ENCODE measurements at places on chromosomes 13 and 19.

GRCh38 chr13:79231887-79232286, 174.2 kb downstream of the RBM26 start:
- no peak for DNase-seq

DNA sequence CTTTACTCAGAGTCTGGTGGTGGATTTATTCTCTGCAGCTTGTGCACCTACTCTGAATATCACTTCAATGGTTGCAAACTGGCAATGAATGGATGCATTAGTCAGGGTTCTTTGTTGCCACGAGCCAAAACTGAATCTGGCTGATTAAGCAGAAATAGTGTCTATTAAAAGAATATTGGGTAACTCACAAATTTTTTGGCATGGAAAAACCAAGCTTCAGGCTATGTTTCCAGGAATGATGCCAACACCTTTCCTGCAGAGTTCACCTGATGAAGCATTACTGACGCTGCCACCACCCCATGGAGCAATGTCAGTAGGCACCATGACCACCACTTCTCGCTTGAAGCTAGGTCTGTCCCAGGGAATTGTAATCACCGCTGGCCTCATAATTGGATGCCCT, 597.8 kb upstream of the SLC10A2 start:
- DNase-seq: no peak

DNA sequence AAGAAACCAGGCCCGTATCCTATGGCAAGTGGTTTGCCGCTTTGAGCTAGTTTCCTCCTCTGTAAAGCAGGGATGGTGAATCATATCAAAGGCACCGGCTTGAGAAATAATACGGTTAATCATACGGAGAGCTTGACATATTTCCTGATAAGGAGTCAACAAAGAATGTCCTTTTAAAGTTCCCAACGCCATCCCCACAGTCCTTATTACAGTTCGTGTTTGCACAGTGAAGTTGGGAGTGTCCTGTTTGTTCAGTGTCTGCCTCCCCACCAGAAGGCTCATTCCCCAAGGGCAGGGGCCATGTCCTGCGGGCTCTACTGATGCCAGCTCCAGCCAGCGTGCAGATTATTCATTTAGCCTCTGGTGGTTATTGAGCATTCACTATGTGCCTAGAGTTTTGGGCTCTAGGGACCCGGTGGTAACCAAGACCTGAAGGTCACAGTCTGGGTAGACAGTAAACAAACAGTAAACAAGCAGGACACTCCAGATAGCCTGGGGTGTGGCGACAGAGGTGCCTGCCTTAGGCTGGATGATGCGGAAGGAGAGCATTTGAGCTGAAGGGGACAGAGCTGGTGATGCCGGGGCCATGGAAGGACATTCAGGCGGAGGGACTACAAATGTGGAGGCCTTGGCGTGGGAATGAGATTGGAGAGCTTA, 6.3 kb downstream of the GRAMD1A start:
- DNase-seq: no peak

DNA sequence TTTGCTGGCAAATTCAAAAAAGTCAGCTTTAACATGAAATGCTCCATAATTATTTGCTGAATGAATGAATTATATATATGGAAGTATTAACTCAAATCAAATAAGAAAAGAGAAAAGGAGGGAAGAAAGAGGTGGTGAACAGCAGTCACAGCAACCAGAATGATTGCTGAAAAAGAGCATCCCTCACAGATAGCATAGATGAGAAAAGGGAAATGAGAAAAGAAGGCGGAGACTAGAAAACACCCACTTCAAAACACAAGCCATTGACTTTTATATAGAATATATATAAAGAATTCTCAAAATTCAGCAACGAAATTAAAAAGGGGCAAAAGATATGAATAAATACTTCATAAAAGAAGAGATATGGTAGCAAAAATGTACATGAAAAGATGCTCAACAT, 75.2 kb downstream of the CAB39L start:
- no peak for DNase-seq

DNA sequence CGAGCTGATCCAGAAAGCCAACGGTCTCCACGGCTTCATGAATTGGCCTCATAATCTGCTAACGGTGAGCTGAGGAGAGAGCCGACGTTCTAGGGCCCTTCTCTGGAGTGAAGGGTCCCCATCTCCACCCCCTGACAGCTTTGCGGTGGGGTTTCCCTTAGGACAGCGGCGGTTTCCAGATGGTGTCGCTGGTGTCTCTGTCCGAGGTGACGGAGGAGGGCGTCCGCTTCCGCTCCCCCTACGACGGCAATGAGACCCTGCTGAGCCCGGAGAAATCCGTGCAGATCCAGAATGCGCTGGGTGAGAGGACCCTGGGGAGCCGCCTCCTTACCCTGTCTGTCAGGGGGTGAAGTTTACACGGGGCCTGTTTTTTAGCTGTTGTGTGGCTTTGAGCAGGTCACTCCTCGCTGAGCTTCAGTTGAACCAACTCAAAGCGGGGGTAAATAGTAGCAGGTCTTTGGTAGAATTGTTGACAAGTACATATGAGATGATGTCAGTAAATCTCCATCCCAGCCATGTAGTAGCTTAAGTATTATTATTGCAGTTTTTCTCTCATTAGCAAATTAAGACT, 801 bp downstream of the QTRT1 start:
- DNase-seq: no peak

- DNase-seq: no peak
Measured at GRCh38 chr13:110911880-110912279, 3.0 kb downstream of the ANKRD10 start.

DNA sequence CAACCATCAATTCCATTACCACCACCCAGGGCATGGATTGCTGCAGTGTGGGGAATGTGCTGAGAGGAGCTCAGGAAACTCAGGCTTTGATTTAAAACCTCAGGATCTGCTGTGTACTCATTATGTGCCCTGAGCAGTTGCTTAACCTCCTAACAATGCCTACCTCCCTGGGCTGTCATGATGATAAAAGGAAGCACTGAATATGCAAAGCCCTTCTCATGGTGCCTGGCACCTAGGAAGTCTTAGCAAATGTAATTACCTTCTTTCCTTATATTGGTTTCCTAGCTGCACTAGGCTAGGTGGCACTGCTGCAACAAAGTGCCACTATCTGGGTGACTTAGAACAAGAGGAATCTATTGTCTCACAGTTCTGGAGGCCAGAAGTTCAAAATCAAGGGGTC, 62.2 kb downstream of the KCTD12 start:
- no peak for DNase-seq

DNA sequence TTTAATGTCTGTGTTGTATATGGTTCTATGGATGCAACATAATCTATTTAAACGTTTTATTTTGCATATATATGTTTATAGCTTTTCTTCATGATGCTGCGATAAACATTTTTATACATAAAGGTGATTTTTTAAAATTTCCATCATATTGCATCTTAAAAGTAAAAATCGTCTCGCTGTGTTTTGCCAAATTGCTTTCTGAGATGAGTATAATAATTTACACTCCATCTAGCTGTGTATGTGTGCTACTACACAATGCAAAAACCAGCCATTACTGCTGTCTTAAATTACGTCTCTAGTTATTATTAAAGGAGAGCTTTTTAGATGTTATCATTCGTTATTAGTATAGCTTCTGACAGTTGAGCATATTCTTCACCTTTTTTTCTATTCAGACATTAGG, 37.2 kb downstream of the METTL21C start:
- no peak for DNase-seq
